ENCODE measurements at places on chromosomes 4 and X. TPM values are rescaled to one million over a fixed set of nuclear protein-coding genes. Genes with fewer than 3 reads are reported as not detected.

Gene SPANXD
- total RNA-seq, result not detected

Gene UGT2B11
- not detected for total RNA-seq

Gene CACNA1F
- 0.32 TPM for total RNA-seq

Gene PAGE4
- total RNA-seq, result not detected

Gene TMEM31
- total RNA-seq, result not detected

Gene SLC9B2
- 20.0 TPM for total RNA-seq

Gene ARHGAP4
- 16.6 TPM for total RNA-seq

Gene NKX3-2
- 0.24 TPM for total RNA-seq

Gene KCNE5
- 3.2 TPM for total RNA-seq

Gene USP26
- not detected for total RNA-seq

Gene ABLIM2
- total RNA-seq, result 34.2 TPM

Gene TRPC5OS
- total RNA-seq, result not detected

Gene SFRP2
- total RNA-seq, result 34.7 TPM

Gene MAGEA12
- not detected for total RNA-seq

Gene GSPT2
- total RNA-seq, result 5.2 TPM

Gene SLIT2
- 16.0 TPM for total RNA-seq

Gene VCX
- not detected for total RNA-seq

Gene GATA1
- total RNA-seq, result not detected

Gene CDX4
- not detected for total RNA-seq

Gene AWAT2
- not detected for total RNA-seq

Gene NWD2
- 21.2 TPM for total RNA-seq

Gene PHOX2B
- total RNA-seq, result not detected

Gene TBC1D9
- 42.8 TPM for total RNA-seq

Gene IGSF1
- total RNA-seq, result 0.63 TPM

Gene PTPN13
- total RNA-seq, result 23.4 TPM

Gene UCP1
- total RNA-seq, result not detected

Gene CENPVL1
- not detected for total RNA-seq

Gene ABCG2
- 16.2 TPM for total RNA-seq

Gene CHIC1
- total RNA-seq, result 9.0 TPM

Gene TKTL2
- 0.09 TPM for total RNA-seq

Gene PPP1R2C
- total RNA-seq, result not detected

Gene IGFBP7
- total RNA-seq, result 529 TPM

Gene SPCS3
- total RNA-seq, result 84.0 TPM

Gene RS1
- total RNA-seq, result not detected

Gene IBSP
- total RNA-seq, result not detected

Gene SPANXN3
- total RNA-seq, result not detected

All from omental fat pad (tissue), 4 donors.